ENCODE measurements at places on chromosomes 3 and 15.

GRCh38 chr3:170726976-170727661 lies 141.2 kb upstream of the SLC7A14 start:
- no peak for DNase-seq

- DNase-seq = no peak
These were observed 604.1 kb upstream of the MDFIC2 start for GRCh38 chr3:70916375-70917055.

GRCh38 chr15:58433597-58434333 lies 2.0 kb downstream of the LIPC start:
- DNase-seq = no peak

- no peak for DNase-seq
These were observed at the start of gene LRRC15 for GRCh38 chr3:194369522-194370279. LRRC15 (minus strand) TSS chr3:194369743; CDS start chr3:194361043, 8,700 bp downstream.

GRCh38 chr3:64311424-64312061 lies 86.3 kb upstream of the PRICKLE2 start:
- no peak for DNase-seq

DNA sequence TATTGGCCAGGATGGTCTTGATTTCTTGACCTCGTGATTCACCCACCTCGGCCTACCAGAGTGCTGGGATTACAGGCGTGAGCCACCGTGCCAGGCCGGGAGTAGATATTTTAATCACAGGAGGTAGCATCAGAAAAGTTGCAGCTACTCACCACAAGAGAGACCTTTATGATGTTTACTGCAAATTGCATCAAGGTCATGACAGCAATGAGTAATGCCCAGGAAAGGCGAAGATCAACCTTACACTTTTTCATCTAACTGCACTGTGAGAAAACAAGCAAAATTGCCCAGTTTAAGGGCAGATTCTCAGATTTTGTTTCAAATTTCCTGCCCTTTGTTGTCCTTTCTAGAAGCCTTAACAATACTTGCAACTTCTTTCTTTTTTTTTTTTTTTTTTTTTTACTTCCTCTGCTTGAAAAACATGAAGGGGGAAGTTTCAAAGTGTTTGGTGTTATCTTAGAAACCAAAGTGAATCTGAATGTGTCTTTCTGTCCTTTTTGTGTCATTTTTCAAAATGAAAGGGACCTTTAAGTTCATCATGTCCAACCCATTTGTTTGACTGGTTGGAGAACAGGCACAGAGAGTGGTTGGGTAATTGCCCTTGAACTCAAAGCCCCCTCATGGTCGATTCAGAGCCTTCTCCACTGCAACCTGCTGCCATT lies 25.0 kb downstream of the TGFBR2 start:
- DNase-seq = no peak

DNA sequence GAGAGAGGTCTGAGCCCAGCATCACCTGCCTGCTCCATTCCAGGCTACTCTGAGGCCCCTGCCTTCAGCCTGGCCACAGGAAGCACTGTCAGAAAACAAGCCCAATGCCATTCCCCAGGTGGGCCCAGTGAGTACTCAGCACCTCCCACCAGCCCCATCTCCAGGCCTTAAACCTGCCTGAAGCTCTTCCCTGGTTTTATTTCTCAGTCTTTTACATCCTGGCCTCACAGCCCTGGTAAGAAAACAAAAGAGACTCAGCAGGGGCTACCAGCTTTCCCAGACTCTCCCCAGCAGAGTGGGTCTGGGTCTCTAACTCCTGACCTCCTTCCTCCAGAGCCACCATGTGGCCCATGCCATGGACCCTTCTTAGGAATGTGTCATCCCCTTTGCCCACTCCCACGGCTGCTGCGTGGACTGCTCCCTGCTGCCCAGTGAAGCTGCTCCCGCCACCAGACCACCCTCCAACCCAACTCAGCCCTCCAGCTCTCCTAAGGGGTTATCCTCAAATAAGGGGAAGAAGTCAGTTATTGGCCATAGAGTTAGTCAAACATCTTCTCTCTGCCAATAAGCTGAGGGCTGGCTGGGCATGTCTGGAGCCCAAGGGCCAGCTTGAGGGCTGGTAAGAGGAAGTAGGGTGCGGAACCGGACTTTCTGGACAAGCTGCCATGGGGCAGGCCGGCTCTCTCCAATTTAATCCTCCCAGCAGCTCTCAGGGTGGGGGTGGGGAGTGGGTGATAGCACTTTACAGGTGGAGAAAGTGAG lies 116.7 kb upstream of the LINGO1 start:
- no peak for DNase-seq

GRCh38 chr3:48505968-48506504 lies 2.1 kb upstream of the SHISA5 start:
- DNase-seq = no peak

- DNase-seq = no peak
These were observed 41.9 kb downstream of the FMN1 start for GRCh38 chr15:33152502-33153109.

DNA sequence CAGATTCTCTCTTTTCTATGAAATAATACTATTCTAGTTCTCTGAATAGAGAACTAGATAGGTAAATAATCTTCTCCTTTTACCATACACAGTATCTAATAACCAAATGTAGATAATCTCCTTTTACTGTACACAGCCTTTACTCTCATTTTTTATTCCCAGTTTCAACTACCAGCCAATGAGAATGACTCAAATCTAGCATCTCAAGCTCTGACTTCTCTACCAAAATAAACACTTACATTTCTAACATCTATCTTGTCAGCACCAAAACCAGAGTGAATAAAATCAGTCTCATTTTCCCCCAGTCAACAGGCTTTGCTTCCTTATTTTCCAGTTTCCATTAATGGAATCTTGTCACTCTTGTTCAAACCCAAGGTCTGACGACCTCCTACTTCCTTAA lies 36.9 kb downstream of the LRRFIP2 start:
- DNase-seq = no peak

DNA sequence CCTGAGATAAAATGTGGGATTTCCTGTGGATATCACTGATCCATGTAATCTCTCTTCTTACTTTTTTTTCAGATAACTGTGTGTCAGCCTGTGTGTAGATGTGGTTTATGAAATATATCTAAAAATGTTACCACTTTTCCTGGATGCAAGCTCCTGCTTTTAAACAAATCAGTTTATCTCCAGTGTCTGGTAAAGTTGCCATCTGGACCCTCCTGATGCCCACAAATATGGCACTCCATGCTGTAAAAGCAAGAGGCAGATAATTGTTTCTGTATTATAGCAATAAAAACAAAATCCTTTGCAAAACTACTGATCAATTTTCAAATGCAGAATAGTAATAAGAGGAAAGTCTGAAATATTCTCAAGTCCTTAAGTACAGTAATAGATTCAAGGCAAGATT lies 7.6 kb upstream of the DCLK3 start:
- DNase-seq = no peak

DNA sequence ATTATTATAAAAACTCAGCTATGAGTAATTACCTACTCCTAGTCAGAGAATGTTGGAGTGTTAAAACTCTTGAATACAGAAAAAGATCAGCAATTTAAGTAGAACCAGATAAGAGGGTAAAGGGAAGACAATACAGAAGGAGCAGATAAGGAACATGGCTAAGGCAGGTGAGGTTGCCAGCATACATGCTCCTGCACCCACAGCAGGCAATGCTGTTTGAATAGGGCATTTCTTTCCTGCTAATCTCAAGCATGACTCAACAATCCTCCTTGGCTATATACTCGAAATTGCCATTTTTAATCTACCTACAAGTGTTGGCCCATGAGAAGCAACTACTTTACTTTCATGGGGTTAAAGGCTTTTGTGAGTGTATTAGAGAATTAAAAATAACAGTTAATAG lies 494.5 kb downstream of the DIPK2A start:
- DNase-seq = no peak

DNA sequence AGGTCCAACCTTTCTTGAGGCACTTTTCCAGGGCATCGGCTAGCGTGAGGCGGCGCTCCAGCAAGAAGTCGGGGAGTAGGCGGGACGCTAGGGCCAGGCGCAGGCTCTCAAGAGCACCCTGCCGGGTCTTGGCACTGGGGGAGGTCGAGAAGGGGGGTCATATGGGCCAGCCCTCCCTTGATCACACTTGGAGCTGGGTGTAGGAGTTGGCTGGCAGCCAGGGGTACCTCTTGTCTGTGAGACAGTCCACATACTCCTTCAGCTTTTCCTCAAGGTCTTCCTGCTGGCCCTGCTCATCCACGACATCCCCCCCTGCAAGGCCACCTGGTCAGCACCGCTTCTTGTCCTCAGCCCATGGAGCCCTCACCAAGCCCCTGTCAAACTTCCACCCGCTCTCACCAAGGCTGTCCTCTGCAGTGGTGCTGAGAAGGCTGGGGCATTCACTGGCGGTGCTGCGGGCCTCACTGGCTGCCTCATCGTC lies 2.0 kb downstream of the IFRD2 start:
- no peak for DNase-seq

GRCh38 chr3:127857333-127857732 lies 35.0 kb upstream of the MGLL start:
- no peak for DNase-seq

GRCh38 chr15:74841891-74842373 lies 1.0 kb downstream of the ULK3 start:
- no peak for DNase-seq

DNA sequence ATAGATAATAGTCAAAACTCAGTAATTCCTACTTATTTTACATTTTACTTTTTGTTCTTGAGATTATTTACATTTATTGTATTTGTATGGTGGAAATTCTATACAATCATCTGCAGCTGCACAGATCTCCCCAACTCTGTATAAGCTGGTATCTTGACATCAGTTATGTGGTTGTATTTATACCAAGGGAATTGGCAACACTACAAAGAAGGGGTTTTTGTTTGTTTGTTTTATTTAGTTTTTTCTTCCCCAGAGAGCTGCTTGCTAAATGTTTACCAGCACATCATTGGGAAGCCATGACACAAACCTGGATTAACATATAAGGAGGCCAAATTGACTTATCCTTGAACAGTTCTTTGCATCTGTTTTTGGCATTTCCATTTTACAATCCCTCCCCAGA lies 389.2 kb upstream of the KCNMB2 start:
- no peak for DNase-seq

DNA sequence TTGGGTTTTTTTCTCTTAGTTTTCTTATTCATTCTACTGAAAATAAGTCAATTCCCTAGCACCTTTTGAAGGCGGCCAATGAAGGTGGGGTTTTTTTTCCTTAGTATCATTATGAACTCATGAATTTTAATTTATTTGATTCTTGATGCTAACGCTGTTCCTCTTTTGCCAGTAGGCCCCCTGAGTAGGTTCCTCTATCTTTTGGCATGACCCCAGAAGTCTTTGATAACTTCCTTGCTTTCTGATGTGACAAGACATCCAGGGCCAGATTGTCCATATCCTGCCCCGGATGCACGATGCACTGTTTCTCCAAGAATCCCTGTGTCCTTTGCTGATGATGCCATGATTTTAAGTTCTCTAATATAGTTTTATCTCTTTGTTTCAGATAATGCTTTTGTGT lies 20.6 kb downstream of the LRRK1 start:
- DNase-seq = no peak

- DNase-seq = no peak
These were observed 53.7 kb downstream of the GRIP2 start for GRCh38 chr3:14486460-14486859.

Measured in smooth muscle cell of the brain vasculature (primary cell).